ENCODE measurements at places on chromosomes 7 and 10. TPM values are rescaled to one million over a fixed set of nuclear protein-coding genes. Genes with fewer than 3 reads are reported as not detected.

- no peaks in the 10 kb centered on the region for H3K36me3 ChIP-seq
- H3K4me1 ChIP-seq = no peaks in the 10 kb centered on the region
- DNase-seq = no peak
- H3K27ac ChIP-seq = no peak overlapping the region
- H3K4me3 ChIP-seq = no peak overlapping the region
- no peaks in the 10 kb centered on the region for H3K27me3 ChIP-seq
These were observed 511.2 kb upstream of the KLF6 start for GRCh38 chr10:4296161-4296560.

- H3K4me3 ChIP-seq = no peak overlapping the region
- no peaks in the 10 kb centered on the region for H3K36me3 ChIP-seq
- H3K27ac ChIP-seq = no peak overlapping the region
These were observed 335.2 kb upstream of the RNF32 start for GRCh38 chr7:156305351-156305750.

- no peaks in the 10 kb centered on the region for H3K36me3 ChIP-seq
- H3K27ac ChIP-seq = no peak overlapping the region
- peaks cover 5% of the 10 kb centered on the region for H3K27me3 ChIP-seq
- H3K4me1 ChIP-seq = no peaks in the 10 kb centered on the region
These were observed 175.6 kb upstream of the THSD7A start for GRCh38 chr7:12007576-12007975.

GRCh38 chr7:104814126-104814525 is 199.9 kb upstream of the KMT2E start:
- peaks cover 1% of the 10 kb centered on the region for H3K4me1 ChIP-seq
- peaks cover 14% of the 10 kb centered on the region for H3K27me3 ChIP-seq
- no peak for DNase-seq
- H3K4me3 ChIP-seq = no peak overlapping the region
- H3K36me3 ChIP-seq = no peaks in the 10 kb centered on the region

- peaks cover 15% of the 10 kb centered on the region for H3K27me3 ChIP-seq
- no peak overlapping the region for H3K4me3 ChIP-seq
- no peak overlapping the region for H3K27ac ChIP-seq
- no peaks in the 10 kb centered on the region for H3K4me1 ChIP-seq
- no peaks in the 10 kb centered on the region for H3K36me3 ChIP-seq
These were observed 162.0 kb downstream of the TEX36 start for GRCh38 chr10:125520968-125521367.

The ACBD7 gene
- 1.8 TPM for total RNA-seq

The CRHR2 gene
- total RNA-seq = not detected

The TRIM50 gene
- not detected for total RNA-seq

GRCh38 chr7:139362302-139362701 is 2.6 kb downstream of the LUC7L2 start:
- peak overlapping the region; percentile 73 for H3K4me3 ChIP-seq
- H3K36me3 ChIP-seq = peaks cover 50% of the 10 kb centered on the region
- no peaks in the 10 kb centered on the region for H3K27me3 ChIP-seq
- peaks cover 42% of the 10 kb centered on the region for H3K4me1 ChIP-seq

- DNase-seq = no peak
- peak overlapping the region; percentile 82 for H3K4me3 ChIP-seq
- peak overlapping the region; percentile 85 for H3K27ac ChIP-seq
- peaks cover 42% of the 10 kb centered on the region for H3K36me3 ChIP-seq
These were observed 1.2 kb downstream of the UBE3C start for GRCh38 chr7:157139810-157140510.

GRCh38 chr7:139768249-139768824 is 9.5 kb downstream of the HIPK2 start:
- H3K4me1 ChIP-seq = peaks cover 64% of the 10 kb centered on the region
- no peak overlapping the region for H3K4me3 ChIP-seq
- peaks cover 14% of the 10 kb centered on the region for H3K36me3 ChIP-seq
- peak overlapping the region; percentile 73 for H3K27ac ChIP-seq
- H3K27me3 ChIP-seq = no peaks in the 10 kb centered on the region

The CALML5 gene
- total RNA-seq = not detected

The KCND2 gene
- total RNA-seq = not detected

The KDM7A gene
- total RNA-seq = 7.9 TPM

DNA sequence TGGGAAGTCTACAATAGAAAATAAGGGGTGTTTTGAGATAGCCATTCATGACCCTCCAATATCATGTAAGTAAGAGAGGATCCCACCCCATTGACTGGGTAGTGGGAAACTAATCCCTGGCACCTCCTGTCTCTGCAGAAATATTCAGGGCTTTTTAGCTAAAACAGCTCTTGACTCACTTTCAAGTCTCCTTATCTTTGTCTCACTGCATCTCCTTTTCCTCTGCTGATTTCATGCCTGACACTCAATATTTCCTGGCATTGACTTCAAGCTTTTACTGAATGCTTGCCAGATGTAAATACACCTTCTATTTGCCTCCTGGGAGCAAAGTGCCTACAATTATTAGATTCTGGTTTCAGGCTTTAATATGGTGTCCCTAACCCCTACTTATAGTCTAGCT is 57.1 kb downstream of the CHRM2 start:
- H3K27ac ChIP-seq = no peak overlapping the region
- peaks cover 1% of the 10 kb centered on the region for H3K36me3 ChIP-seq
- no peak for DNase-seq

The PTPN20 gene
- 2.6 TPM for total RNA-seq

The NEUROG3 gene
- total RNA-seq = 0.21 TPM

DNA sequence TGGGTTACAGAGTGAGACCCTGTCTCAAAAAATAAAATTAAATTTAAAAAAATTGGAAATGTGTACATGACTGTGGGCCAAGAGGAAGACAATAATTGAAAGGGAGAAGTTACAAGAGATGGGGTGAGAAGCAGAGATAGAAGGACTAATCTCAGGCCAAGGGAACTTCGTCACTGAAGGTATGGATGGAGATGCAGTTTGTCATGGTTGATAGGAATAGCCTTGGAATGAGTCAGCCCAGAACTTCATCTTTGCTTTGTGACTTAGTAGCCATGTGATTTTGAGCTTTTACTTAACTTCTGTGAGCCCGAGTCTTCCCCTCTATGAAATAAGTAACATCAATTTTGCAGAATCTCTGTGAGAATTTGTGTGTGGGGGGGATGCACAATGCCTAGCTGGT is 6.5 kb upstream of the PODXL start:
- no peaks in the 10 kb centered on the region for H3K4me1 ChIP-seq
- H3K27me3 ChIP-seq = peaks cover 22% of the 10 kb centered on the region
- no peaks in the 10 kb centered on the region for H3K36me3 ChIP-seq
- H3K27ac ChIP-seq = no peak overlapping the region
- no peak overlapping the region for H3K4me3 ChIP-seq

- DNase-seq = no peak
- no peak overlapping the region for H3K4me3 ChIP-seq
- no peaks in the 10 kb centered on the region for H3K27me3 ChIP-seq
- H3K36me3 ChIP-seq = no peaks in the 10 kb centered on the region
- H3K4me1 ChIP-seq = no peaks in the 10 kb centered on the region
These were observed 196.8 kb downstream of the PTN start for GRCh38 chr7:137146552-137147337.

DNA sequence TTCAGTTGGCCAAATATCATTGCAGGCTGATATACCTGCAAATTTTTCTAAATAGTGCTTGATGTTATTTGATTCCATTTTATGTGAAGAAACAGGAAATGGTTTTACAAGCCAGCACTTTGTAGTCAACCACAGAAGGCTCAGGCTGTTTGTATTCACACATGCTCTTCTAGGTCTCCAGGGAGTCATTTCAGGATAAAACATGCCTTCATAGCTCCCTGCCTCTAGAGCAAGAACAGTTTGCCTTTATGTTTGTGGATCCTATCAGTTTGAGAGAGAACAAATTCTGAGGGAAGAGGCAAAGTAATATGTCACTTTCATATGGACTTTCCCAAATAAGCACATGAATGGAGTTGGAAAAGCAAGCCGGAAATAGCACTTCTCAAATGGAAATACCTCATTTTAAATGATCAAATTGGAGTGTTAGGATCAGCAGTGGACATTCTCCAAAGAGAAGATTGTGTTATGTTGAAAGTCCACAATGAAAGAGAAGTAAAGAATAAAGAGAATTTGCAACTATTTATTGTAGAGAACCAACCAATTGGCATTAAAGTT is 277.6 kb downstream of the KCND2 start:
- no peak overlapping the region for H3K27ac ChIP-seq
- no peak for DNase-seq
- no peaks in the 10 kb centered on the region for H3K27me3 ChIP-seq
- H3K36me3 ChIP-seq = no peaks in the 10 kb centered on the region
- H3K4me3 ChIP-seq = no peak overlapping the region
- H3K4me1 ChIP-seq = no peaks in the 10 kb centered on the region

- no peak for DNase-seq
- no peak within 1 kb of the TSS for H3K4me3 ChIP-seq
- no peaks in the 10 kb centered on the region for H3K36me3 ChIP-seq
- H3K27ac ChIP-seq = no peak within 1 kb of the TSS
- no peaks in the 10 kb centered on the region for H3K4me1 ChIP-seq
These were observed at the start of gene LRIT1 for GRCh38 chr10:84241185-84241790. Gene LRIT1, minus strand, starts transcription at chr10:84241546. Its CDS starts 107 bp downstream, at chr10:84241439.

DNA sequence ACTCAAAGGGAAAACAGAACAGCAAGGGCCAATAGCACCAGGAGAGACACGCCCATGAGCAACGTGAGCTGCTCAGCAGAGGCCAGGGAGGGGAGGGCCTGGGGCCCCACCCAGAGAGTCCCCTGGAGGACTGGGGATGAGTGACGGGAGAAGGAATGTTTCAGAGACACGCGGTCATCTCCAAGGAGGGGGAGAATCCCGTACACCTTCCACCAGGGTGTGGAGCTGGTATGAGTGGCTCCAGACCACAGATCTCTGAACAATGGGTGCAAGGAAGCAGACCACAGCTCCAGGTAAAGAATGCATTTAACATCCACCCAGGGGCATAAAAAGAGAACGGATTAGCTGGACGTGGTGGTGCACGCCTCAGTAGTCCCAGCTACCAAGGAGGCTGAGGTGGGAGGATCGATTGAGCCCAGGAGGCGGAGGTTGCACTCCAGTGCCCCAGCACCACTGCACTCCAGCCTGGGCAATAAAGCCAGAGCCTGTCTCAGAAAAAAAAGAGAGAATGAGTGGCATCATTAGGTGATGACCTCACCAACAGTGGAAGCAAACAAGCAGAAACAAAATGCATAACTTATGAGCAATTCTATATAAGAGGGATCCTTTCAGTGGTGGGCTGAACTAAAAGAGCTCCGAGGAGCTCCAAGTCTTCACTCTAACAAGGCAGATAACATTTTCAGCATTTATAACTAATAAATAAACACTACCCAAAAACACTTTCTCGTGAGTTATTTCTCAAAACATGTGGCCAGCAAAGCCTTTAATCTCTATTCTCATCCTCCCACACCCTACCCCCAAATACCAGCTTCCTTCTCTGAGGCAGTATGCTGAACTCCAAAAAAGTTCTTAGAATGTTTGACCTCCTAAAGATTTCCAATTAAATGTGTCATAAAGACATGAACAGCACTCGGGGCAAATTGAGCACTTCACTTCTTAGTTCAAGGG is 12.5 kb downstream of the PSAP start:
- no peak overlapping the region for H3K4me3 ChIP-seq
- peak overlapping the region; percentile 5 for H3K27ac ChIP-seq
- H3K36me3 ChIP-seq = peaks cover 2% of the 10 kb centered on the region
- DNase-seq = no peak
- no peaks in the 10 kb centered on the region for H3K27me3 ChIP-seq

The NSUN6 gene
- 13.0 TPM for total RNA-seq

The KBTBD2 gene
- 20.9 TPM for total RNA-seq

The HHEX gene
- total RNA-seq = 0.56 TPM

The FFAR4 gene
- total RNA-seq = not detected

The TSPAN15 gene
- 0.60 TPM for total RNA-seq

DNA sequence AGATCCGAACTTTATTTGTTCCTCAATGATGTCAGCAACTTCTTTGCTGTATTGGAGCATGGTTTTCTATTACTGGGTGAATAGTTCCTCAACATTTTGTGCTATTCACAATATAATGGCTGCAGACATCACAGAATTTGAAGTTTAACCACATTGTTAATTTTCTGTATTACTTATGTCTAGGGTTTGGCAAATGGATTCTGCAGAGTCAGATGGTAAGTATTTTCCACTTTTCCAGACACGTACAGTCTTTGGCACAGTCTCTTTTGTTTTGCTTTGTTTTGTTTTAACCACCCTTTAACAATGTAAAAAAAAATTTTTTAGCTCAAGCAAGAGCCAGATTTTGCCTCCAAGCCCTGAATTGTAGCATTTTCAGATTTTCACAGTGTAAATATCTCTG is 36.8 kb upstream of the FOXK1 start:
- no peak overlapping the region for H3K4me3 ChIP-seq
- peaks cover 4% of the 10 kb centered on the region for H3K4me1 ChIP-seq
- H3K27me3 ChIP-seq = no peaks in the 10 kb centered on the region
- DNase-seq = no peak
- H3K27ac ChIP-seq = no peak overlapping the region
- peaks cover 3% of the 10 kb centered on the region for H3K36me3 ChIP-seq

The TUBAL3 gene
- not detected for total RNA-seq

- no peak for DNase-seq
- no peaks in the 10 kb centered on the region for H3K4me1 ChIP-seq
- no peak overlapping the region for H3K4me3 ChIP-seq
These were observed 94.2 kb downstream of the PRR15 start for GRCh38 chr7:29657856-29658255.

The WAPL gene
- total RNA-seq = 53.3 TPM

The ADCY1 gene
- not detected for total RNA-seq

DNA sequence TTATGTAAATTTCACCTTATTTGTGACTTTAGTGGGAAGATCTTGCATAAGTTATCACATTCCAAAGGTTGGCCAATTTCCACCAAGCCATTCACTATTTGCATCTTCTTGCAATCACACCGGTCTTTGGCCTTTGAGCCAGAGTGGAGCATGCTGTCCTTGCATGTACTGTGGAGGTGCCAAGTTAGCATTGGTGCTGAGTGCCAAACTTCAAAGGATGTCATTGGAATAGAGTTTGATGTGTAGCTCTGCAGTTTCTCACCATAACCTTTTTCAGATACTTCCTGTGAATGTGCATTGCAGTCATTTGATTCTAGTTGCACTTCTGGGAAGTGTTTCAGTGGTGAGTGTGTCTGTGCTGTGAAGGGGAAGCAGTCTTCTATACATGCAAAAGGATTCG is 620.6 kb downstream of the SUGCT start:
- no peak overlapping the region for H3K4me3 ChIP-seq
- no peaks in the 10 kb centered on the region for H3K27me3 ChIP-seq
- H3K27ac ChIP-seq = no peak overlapping the region
- H3K36me3 ChIP-seq = no peaks in the 10 kb centered on the region
- no peaks in the 10 kb centered on the region for H3K4me1 ChIP-seq
- DNase-seq = no peak

DNA sequence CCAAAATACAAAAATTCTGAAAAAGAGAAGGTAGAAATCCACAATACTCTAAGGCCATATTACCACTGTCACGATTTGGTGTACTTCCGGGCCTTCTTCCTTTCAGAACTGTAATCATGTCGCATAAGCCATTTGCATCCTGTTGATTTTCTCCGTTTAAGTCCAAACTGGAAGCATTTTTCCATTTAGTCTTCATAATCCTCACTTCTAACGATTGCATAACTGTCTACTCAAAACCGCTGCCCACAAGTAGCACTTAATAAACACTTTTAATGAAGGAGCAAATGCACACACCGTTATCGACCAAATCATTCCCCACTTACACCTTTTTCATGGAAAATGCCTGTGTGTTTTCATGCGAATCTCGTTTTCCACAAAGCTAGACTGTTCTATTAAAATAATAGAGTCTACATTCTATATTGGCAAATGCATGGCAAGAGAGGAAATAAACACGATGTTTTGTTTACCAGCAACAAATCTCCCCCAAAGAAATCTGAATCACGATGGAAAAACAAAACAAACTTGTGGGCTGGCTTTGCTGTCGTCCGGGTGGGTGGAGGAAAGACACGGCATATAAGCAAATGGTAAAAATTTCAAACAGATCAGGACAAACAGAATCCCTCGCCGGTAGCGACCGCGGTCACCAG is 1.0 kb downstream of the ATE1 start:
- no peaks in the 10 kb centered on the region for H3K27me3 ChIP-seq
- H3K36me3 ChIP-seq = peaks cover 11% of the 10 kb centered on the region
- peak overlapping the region; percentile 88 for H3K27ac ChIP-seq
- no peak for DNase-seq
- H3K4me1 ChIP-seq = peaks cover 18% of the 10 kb centered on the region
- H3K4me3 ChIP-seq = peak overlapping the region; percentile 93
